Stimulated activated CD4-positive, alpha-beta T cell treated with anti-CD3 and anti-CD28 coated beads, TNF-alpha, amount 100 ng/mL, for 24 hours (primary cell): ENCODE measurements at places on chromosomes 7 and 10.

DNA sequence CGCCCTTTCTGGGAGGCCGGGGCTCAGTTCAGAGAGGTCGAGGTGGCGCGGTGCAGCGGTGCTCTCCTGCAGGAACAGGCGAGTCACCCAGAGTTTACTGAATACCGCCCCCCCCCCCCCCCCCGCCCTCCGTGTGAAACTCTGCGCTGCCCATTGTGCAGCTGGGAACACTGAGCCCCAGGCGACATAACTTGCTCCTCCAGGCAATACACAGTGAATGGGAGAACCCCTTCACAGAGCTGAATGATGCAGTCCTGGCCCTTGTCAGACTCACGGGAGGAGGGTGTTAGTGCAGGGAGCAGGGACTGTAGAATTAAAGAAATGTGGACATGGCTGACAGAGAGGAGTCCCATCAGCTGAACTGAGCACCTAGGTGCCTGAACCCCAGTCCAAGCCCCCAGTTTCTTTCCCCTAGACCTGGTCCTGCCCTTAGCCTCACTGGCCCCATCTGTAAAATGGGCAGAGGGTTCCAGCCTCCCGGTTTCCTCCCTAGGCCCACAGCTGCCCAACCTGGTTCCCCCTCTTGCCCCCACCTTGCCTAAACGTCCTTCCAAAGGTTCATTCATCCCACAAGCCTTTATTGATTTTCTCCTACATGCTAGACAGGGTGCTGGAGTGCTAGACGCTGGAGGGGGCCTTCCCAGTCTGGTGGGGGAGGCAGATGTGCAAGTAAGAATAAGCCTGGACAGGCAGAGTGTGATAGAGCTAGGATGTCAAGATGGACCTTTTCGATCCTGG is 869 bp upstream of the LOXL4 start:
- no peak for DNase-seq

DNA sequence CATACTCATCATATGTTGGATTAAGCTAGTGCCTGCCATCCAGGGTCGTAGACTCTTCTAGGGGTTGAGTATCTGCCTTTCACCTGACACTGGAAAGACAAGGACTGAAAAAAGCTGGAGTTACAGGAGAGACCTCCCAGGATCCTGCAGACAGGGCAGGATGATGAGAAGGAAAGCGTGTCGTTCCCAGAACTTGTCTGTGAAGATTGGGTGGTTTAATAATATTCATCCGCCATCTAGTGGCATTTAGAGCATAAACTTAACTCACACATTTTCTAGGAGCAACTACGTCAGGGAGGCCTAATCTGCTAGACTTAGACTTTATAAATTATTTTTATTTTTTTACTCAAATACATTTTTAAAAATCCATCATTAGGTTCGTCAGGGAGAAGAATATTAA is 59.6 kb downstream of the ADRB1 start:
- DNase-seq: no peak

DNA sequence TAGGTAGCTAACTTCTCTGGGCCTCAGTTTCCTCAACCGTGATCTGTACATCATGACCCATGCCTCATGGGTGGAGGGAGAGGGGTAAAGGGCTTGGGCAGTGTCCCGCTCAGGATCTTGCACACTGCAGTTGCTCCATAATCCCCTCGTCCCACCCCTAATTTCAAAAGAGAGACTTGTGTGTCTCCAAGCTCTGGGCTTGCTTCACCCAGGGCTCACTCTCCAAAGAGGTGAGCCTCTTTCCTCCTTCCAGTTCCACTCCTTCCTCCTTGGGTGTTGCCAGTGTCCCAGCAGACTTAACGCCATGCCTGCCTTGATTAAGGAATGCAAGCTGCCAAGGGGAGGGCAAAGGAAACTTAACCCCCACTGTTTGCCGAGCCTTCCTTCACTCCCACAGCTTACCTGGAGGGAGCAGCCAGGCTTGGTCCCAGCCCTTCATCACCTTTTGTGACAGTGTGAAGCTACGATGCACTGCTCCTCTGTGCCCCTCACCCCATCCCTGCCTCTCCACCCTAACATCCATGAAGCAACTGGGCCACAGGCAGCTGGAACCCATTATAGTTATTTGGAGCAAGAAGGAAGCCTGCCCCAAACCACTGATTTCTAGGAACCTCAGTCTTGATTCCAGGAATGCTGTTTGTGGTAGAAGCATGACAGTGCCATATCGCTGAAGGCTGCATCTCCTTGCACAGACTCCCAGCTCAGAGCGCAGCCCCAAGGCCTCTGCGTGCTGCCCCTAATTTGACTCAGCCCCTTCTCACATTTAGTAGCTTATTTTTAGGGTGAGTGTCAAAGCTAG is 363.3 kb downstream of the TNS3 start:
- no peak for DNase-seq

- DNase-seq: no peak
Observed at GRCh38 chr10:75655791-75656451, 224.5 kb downstream of the LRMDA start.

GRCh38 chr10:26211781-26212444 is 4.7 kb upstream of the GAD2 start:
- no peak for DNase-seq

- no peak for DNase-seq
Observed at GRCh38 chr10:5165738-5166137, 19.2 kb downstream of the AKR1C8 start.

- no peak for DNase-seq
Observed at GRCh38 chr7:35617041-35617440, 77.9 kb downstream of the HERPUD2 start.

DNA sequence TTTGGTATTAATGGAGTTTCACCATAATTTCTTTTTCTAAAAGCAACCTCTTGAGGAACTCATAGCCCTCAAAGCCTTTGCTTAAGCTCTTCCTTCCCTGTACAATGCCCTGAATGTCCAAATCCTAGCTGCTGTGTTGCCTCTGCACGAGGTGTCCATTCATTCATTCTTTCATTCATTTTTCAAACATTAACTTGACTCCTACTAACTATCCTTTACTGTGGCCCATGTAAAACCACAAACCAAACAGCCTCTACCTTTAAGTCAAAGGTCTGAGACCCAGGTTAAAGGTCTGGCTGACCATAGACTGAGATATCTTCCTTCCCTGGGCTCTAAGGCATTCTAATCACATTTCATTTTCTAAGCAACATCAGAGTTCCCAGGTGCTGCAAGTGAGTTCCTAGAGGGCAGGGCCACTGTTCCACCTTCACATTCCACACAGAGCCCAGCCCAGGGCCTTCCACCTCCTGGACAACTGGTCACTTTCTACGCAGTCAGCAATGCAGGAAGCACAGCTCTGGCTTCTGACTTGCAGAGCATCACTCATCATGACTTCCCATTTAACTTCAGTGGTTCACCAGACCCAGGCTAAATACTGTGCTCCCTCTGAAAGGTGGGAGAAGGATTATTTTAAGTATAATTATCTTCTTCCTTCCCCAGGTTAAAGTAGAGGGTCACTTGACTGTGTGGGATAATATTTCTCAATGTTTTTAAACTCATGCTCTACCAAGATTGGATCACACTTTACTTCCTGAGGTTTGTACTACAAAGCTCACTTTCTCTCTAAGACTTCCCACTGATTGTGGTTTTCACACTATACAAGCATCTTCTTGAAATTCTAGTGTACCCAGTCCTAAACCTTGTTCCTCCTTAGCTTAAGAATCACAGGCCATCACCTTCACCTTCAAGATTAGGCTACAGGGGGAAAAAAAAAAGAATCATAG is 19.1 kb downstream of the ATXN7L1 start:
- DNase-seq: no peak

DNA sequence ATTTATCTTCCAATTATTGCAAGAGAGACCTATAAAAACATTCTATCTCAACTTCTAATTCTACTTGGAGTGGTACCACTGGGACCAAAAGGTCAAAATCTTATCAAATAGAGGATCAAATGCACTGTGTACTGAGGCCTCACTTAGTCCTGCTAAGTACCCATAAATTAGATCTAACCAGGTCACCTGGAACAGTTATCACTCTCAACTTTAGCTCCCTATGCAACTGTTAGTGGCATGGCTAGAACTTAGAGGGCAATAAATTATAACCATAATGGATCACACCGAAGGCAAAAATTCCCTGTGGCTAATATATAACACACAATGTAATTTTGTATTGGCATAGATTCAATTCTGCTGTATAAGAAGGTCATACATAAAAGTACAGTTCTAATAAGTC is 428.9 kb downstream of the PCDH15 start:
- DNase-seq: no peak

DNA sequence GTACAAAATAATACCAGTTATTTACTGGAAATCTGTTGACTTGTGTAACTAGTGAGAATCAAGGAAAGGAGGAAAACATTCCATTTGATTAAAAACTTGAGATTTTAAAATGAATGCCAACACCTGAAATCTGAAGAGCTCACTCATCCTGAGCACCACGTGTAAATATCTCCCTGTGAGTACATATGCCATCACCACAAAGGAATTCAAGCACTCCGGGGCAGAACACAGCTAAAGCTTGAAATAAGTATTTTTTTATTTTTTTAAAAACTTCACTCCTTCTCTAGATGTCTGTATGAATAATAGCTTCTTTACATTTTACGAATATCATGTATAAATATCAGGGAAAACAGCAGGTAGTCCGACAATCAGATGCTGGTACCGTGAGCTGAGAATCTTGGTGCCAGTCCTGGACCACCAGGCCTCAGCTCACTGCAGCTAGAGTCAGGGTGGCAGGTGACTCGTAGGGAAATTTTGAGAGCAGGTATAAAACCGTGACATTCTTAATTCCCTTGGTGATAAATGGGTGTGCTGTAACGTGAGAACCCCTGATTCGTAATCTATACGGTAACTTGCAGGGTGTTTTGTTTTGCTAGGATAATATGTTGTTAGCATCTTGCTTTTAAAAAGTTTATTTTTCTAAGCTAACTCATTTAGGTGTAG is 12.7 kb downstream of the LMTK2 start:
- DNase-seq: no peak

- DNase-seq: no peak
Observed at GRCh38 chr7:5831196-5831595, 49.4 kb upstream of the OCM start.

- no peak for DNase-seq
Observed at GRCh38 chr10:129580901-129581300, 113.9 kb downstream of the MGMT start.

DNA sequence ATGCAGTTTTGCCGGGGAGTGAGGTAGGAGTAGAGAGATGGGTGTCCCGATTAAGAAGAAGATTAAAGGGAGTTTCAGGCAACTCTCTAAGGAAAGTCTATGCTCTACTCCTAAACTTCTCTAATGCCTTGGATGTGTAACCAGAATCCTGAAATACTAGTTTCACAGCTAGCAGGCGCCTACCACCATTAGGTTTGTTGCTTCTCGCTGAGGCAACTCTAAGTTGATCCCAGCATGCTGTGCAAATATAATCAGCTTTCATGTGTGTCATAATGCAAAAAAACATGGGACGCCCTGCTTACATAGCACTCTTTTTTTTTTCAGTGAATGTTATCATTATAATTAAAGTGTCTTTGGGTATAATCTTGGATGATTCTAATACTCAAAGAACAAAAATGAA is 50.4 kb upstream of the FAM3C start:
- DNase-seq: no peak

- no peak for DNase-seq
Observed at GRCh38 chr10:30081182-30081581, 21.8 kb upstream of the JCAD start.

DNA sequence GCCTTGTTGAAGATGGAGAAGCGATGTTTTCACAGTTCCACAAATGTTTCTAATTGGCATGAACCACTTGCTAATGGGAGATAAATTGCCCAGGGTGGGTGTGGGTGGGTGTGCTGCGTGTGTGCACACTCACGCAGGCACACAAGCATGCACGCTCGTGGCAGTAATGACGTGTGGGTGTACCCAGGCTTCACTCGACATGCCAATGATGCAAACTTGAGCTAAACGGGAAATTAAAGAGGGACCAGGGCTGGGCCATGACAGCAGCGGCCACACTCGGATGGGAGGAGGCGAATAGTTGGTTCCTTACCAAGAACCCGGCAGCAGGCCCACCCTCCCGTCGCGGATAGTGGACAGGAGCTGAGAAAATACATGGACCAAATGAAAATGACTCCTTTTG is 159.9 kb downstream of the TRIL start:
- DNase-seq: no peak

- DNase-seq: no peak
Observed at GRCh38 chr10:70596110-70596798, 6.3 kb downstream of the PRF1 start.

GRCh38 chr10:9911488-9911887 is 1106.2 kb upstream of the CELF2 start:
- DNase-seq: no peak

DNA sequence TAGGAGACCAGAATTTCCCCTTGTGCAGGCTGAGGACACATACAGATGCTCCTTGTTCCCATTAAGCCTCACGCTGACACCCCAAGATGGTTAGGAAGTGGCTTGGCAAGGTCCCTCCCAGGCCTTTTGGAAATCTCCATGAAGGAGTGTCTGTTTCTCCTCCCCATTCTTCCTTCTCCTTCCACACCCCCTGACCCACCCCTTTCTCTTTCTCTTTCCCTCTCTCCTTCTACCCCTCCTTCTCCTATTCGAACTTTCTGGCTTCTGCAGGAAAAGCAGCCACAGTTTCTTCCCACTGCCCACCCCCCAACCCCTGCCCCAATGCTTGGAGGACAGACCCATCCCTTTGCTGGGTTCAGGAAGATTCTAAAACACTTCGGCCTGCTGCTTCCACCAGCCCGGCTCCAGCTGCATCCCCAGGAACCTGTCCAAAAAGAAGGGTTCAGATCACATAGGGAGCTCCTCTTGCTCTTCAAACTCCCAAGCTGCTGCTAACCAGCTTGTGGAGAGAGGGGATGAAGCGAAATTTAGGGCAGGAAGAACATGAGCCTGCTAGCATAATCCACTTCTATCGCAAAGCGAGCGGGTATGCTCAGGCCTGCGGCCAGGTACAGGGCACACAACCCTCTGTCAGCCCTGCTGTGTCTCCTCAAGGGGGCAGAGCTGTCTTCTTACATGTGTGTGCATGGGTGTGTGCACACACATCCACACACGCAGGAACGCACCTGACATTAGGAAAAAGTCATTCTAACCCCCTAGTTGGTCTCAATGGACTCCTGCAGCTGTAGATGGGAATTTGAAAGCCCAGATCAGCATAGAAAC is 80.4 kb downstream of the PPP1R3C start:
- DNase-seq: no peak

DNA sequence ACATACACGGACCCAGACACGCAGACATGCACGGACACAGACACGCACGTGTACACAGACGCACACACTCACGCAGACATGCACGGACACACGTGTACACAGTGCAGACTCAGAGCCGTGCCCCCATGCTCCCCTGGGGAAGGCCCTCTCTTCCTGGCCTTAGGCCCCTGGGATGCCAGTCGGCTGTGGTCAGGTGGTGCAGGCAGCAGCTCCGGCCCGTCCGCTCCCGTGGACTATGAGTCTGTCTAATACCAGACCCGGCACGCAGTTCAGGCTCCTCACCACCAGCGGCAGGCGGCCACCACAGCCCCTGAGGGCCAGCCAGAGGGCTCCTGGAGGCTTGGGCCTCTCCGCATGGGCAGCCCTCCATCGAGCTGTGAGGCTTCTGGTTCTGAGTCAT is 52.0 kb upstream of the NKX6-2 start:
- DNase-seq: no peak

GRCh38 chr7:69811476-69812308 is 213.4 kb downstream of the AUTS2 start:
- no peak for DNase-seq
